ENCODE measurements at places on chromosomes 5 and 9. TPM values are rescaled to one million over a fixed set of nuclear protein-coding genes. Genes with fewer than 3 reads are reported as not detected.

The ENTREP1 gene
- 21.3 TPM for total RNA-seq

The HACD4 gene
- 0.89 TPM for total RNA-seq

The CCDC187 gene
- total RNA-seq: not detected

The NEUROG1 gene
- not detected for total RNA-seq

The NMUR2 gene
- total RNA-seq: 0.20 TPM

The ARL14EPL gene
- not detected for total RNA-seq

The HNRNPH1 gene
- 230 TPM for total RNA-seq

The IRX1 gene
- not detected for total RNA-seq

The NDOR1 gene
- total RNA-seq: 5.7 TPM

The SLC36A3 gene
- not detected for total RNA-seq

The PCA3 gene
- not detected for total RNA-seq

The EPB41L4A gene
- total RNA-seq: 18.6 TPM

The MGAT1 gene
- total RNA-seq: 67.0 TPM

The LCN2 gene
- 0.32 TPM for total RNA-seq

The BARHL1 gene
- not detected for total RNA-seq

The ITGA2 gene
- 0.69 TPM for total RNA-seq

The GNA14 gene
- total RNA-seq: 1.7 TPM

The COL15A1 gene
- total RNA-seq: 47.2 TPM

The CDO1 gene
- 5.4 TPM for total RNA-seq

The IFNB1 gene
- total RNA-seq: not detected

The SPINK6 gene
- total RNA-seq: not detected

The FNIP1 gene
- 33.8 TPM for total RNA-seq

The VCAN gene
- 16.9 TPM for total RNA-seq

The LMNB1 gene
- total RNA-seq: 2.3 TPM

The GLRA1 gene
- total RNA-seq: not detected

The S1PR3 gene
- 19.8 TPM for total RNA-seq

The MEGF10 gene
- total RNA-seq: 0.37 TPM

The BTF3 gene
- 386 TPM for total RNA-seq

The LMX1B gene
- total RNA-seq: 0.74 TPM

The ACER2 gene
- total RNA-seq: 3.4 TPM

The GPX8 gene
- total RNA-seq: 4.6 TPM

The PCDHGA3 gene
- 12.1 TPM for total RNA-seq

The PLAC8L1 gene
- 0.45 TPM for total RNA-seq

The PLPP7 gene
- total RNA-seq: 127 TPM

The TNC gene
- 2.5 TPM for total RNA-seq

The RANBP3L gene
- total RNA-seq: 0.50 TPM

The PCDHAC1 gene
- 0.10 TPM for total RNA-seq

The RANBP17 gene
- total RNA-seq: 3.9 TPM

The LCN9 gene
- not detected for total RNA-seq

The CCDC183 gene
- total RNA-seq: 2.2 TPM

The SLC6A7 gene
- total RNA-seq: not detected

The RPP25L gene
- total RNA-seq: 40.8 TPM

The PTPN3 gene
- 48.5 TPM for total RNA-seq

The PCDHGA2 gene
- total RNA-seq: 6.0 TPM

The RASGRF2 gene
- 6.5 TPM for total RNA-seq

The ARID3C gene
- not detected for total RNA-seq

The SPATA31A5 gene
- total RNA-seq: not detected

The SAXO1 gene
- not detected for total RNA-seq

The CER1 gene
- total RNA-seq: not detected

The PCDHGB3 gene
- total RNA-seq: 7.2 TPM

The NTNG2 gene
- total RNA-seq: 1.9 TPM

The DDX4 gene
- total RNA-seq: not detected

The RGS3 gene
- total RNA-seq: 115 TPM

The SIT1 gene
- total RNA-seq: 0.32 TPM

The FOXD4L5 gene
- total RNA-seq: not detected

The DAPK1 gene
- total RNA-seq: 10.2 TPM

The SPATA31D4 gene
- not detected for total RNA-seq

The CYSRT1 gene
- not detected for total RNA-seq

Measured in left ventricle myocardium superior (tissue), 1 donor.